T-helper 2 cell (primary cell): ENCODE measurements at places on chromosomes 2 and 18.

- DNase-seq: no peak
These were observed 2.5 kb downstream of the ITGAV start for GRCh38 chr2:186592137-186592875.

GRCh38 chr2:67955748-67956603 is 106.8 kb downstream of the C1D start:
- DNase-seq: no peak

DNA sequence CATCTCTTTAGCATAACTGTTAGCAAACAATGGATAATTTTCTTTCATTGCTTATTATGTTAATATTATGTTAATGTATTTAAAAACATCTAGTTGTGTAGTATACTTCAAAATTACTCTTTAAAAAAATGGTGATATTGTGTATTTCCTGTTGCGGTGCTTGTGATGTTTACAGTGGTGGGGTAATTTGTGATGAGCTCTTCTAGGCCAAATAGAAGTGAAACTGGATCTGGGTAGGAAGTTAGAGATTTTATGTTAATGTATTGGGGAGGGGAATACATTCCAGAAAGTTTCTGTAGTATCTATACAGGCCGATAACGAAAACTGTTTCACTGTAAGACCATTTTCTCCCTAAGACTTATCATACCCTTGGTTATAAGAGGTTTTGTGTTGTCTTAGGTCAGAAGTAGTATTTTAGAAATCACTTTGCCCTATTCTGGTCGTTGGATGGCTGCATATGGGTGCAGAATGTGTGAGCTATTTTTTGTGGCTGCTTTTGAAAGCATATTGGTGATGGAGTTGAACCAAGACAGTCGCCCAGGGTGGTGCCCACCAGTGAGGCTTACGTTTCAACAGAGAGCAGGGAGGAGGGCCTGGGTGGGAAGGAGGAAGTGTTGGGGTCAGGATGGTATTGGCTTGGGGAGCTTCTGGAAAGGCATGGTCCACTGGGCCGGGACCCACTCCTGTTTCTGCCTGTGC is 5.8 kb downstream of the TSHZ1 start:
- no peak for DNase-seq

- no peak for DNase-seq
These were observed 79.2 kb upstream of the MAP3K20 start for GRCh38 chr2:172996387-172996961.

GRCh38 chr2:237530472-237531433 is 35.6 kb upstream of the PRLH start:
- DNase-seq: no peak

- no peak for DNase-seq
These were observed 12.2 kb downstream of the SCN1A start for GRCh38 chr2:166115589-166115988.

DNA sequence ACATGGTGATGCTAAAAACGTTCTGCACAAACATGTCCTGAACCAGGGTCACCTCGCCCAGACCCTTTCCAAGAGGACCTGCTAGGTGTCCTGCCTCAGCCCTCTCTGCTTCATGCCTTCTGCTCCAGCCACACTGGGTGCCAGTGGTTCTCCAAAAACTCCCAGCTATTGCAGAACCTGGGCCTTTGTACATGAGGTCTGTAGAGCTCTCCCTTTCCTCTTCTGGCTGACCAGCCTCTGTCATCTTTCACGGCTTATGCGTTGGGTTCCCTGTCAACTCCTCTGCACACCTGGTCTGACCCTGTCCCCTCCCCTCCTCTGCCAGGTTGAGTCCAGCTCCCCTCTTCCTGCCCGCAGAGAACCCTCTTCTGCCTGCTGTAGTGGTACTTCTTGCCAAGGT is 35.5 kb upstream of the IGFBP5 start:
- no peak for DNase-seq

DNA sequence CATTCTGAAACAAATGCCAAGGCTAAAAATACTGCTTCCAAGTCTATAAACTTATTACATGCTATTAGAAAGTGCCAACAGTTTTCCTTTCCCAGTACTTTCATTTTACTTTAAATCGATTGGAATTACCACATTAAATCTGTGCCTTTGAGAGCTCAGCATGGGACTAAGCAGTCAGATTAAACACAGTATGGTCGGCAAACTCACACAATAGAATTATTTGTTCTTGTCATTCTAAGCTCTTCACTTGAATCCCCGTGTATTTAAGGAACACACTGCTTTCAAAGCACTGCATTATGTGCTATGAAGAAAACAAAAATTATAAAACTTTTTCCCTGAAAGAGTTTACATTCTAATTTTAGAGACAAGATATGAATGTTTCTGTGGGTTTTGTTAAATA is 444.4 kb upstream of the SLC39A10 start:
- DNase-seq: no peak

- DNase-seq: no peak
These were observed 288.9 kb downstream of the XIRP2 start for GRCh38 chr2:167177196-167177595.

DNA sequence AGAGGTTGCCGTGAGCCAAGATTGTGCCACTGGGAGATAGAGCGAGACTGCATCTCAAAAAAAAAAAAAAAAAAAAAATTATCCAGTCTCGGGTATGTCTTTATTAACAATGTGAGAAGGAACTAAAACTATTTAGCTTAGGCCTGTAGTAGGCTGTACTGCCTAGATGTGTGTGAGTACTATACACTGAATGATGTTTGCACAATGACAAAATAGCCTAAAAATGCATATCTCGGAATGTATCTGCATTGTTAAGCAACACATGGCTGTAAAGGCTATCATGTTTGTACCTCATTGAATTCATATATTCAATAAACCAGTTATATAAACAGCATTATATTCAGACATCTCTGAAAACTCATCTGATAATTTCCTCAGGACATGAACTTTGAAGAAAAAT is 191.2 kb upstream of the SESTD1 start:
- DNase-seq: no peak

DNA sequence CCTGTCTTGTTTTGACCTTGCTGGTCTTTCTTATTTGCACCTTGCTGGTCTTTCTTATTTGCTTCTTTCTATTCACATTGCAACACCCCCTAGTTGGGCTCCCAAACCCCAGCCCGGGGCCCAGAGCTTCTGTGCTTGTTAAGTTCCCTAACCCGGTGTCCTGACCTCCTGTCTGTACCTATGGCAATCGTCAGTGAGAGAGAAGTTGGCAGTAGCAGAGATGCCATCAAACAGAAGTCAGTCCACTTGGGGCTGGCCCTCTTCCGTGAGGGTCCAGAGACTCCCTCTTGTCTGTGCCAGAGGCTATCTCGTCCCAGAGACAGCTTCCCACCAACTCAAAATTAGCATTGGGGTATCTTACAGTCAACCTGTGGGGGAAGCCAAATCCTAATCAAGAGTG is 55.7 kb downstream of the DPYSL5 start:
- no peak for DNase-seq

- no peak for DNase-seq
These were observed 30.0 kb upstream of the REEP1 start for GRCh38 chr2:86367499-86367777.

- DNase-seq: no peak
These were observed 14.1 kb downstream of the MFF start for GRCh38 chr2:227339098-227339599.

GRCh38 chr2:23556929-23557328 is 171.9 kb downstream of the KLHL29 start:
- DNase-seq: no peak

DNA sequence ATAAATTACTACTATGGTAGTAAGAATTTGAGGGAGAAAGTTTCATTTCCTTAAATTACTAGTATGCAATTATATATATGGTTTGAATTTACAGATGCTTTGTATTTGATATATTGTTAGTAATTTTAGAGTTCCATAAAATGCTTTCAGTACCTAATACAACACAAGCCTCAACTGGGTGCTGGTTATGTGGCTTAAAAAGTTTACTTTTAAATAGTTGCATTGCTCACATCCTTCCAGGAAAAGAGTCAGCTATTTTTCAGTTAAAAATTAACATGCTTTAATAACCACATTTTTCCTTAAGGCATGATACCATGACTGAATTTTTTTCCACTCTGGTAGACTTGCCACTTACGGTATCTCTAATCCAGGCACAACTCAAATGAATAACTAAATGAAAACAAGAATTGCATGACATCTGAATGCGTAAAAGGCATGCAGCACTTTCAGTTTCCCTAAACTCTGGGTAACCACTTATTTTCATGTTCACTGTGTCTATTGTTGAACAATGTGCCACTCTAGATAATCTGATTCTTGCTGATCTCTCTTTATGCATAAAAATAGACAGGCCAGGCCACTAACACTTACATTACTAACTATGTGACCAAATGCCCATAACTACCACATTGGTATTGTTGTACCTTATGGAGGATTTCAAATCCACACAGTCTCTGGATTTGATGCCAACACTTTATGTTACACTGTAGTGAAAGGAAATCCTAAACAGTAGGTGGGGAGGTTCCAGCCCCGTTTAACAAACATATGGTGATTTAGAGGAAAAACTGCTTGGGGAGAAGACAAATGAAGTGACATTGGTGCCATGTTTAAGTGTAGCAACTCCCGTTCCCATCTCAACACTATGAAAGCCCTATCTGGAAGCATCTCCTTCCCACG is 35.5 kb upstream of the SLC35F5 start:
- no peak for DNase-seq

- no peak for DNase-seq
These were observed 16.7 kb downstream of the DNMT3A start for GRCh38 chr2:25324905-25325592.

DNA sequence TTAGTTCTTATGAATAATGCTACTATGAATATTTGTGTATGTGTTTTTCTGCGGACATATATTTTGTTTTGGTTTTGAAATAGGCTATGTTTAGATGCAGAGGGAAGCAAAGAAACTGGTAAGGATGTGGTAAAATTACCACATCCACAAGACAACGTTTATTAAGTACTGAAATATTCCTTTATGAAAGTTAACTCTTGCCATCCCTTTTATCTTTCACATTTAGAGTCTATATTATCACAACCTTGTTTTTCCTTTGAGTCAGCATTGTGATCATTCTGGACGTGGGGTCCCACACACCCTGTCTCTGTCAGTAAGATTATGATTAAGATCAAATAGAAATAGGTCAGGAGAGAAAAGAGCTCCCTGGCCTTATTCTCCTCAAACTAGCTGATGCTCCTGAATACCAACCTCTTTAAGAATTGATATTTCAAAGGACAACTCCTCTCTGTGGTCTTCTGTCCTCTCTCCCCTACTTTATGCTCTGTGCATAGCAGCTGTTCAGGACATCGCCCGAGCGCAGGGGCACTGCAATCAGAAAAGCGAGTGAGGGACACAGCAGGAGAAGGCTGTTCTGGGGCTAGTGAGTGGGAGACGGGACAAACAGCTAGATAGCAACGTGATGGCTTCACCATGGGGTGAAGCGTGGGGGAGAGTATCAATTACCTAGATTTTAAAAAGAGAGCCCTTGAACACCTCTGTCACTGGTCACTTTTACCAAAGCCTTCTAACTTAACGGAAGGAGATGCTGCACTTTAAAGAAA is 12.2 kb downstream of the METAP1D start:
- DNase-seq: no peak

GRCh38 chr18:9845256-9845655 is 40.5 kb upstream of the TXNDC2 start:
- DNase-seq: no peak

- no peak for DNase-seq
These were observed 157.2 kb downstream of the FMNL2 start for GRCh38 chr2:152492131-152492530.

DNA sequence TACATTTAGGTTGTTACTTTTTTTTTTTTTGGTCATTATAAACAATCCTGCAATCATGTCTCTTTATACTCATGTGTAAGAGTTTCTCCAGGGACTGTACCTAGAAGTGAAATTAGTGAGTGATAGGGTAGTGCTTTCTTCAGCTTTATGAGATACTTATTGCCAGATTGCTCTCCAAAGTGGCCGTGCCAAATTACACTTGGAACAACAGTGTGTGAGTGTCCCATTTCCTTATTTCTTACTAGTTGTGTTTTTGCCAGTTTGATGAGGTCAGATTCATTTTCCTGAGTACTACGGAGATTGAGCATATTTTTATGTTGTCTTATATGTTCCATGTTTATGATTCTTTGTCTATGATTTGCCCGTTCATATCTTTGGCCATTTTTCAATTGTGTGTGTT is 39.2 kb downstream of the GALNT1 start:
- no peak for DNase-seq

DNA sequence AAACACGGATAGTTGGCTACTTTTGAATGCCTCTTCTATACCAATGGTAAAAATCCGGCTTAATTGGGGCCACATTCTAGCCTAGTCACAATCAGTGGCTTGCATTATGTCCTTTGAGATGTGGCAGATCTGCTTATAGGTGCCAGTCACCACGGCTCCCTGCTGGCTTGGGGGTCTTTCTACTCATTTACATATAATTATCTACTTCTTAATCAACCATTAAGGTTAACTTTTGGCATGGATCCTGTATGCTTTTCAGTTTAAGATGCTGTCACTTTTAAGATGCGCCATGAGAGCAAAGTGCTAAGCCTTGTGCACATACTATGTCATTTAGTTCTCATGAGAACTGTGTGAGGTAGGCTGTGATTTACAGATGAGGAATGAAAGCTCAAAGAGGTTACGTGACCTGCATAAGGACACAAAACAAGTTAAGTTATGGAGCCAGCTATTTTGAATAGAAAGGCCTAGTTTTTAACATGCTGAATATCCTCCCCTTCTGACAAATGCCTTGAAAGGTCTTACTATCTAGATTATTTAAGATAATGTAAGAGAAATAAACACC is 4.1 kb downstream of the NEDD4L start:
- DNase-seq: no peak

- DNase-seq: no peak
These were observed 46.4 kb downstream of the MREG start for GRCh38 chr2:215966951-215967350.

DNA sequence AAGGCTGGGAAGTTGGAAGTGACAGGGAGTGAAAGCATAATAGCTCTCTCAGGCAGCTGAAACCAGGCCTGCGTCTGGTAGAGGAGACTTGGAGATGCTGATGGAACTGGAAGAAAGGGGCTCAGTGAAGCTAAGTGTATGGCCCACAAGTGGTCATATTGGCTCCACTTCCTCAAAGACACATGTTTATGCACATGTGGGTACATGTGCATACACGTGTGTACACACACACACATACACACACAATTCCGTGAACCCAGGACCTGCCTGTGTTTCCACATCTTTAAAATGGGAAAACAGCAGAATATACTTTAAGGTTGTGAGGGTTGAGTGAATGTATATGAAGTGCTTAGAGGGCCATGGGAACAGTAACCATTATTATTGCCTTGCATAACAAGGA is 160.9 kb downstream of the ARL6IP6 start:
- no peak for DNase-seq

DNA sequence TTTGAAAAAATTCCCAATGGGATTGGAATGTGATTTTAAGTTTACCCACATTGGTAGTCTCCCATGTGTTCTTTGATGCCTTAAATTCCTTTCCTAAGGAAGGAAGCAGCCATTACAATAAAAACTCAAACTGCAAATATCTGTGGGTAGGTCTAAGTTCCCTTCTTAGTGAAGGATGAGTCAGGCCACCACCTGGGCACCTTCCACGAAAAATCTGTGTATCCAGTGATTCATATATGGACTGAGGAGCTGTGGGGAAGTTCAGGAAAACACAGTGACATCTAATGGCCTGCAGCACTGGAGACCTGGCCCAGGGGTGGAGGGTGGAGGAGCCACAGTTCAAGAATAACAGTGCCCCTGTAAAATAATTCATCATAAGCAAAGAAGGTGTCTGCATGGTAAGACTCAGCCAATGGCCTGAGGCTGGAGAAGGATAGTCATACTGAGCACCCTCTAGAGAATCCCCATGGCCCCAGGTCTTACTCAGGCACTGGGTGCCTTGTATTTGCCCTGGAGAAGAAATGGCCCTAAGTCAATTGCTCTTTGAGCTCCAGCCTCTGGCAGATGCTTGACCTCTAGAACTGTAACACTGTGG is 248.6 kb downstream of the SP3 start:
- DNase-seq: no peak

- no peak for DNase-seq
These were observed 189.8 kb upstream of the SALL3 start for GRCh38 chr18:78789850-78790249.
